ENCODE measurements at places on chromosomes 1 and 21.

GRCh38 chr1:86175756-86176155 is 19.2 kb upstream of the COL24A1 start:
- peak; percentile 32 for DNase-seq

GRCh38 chr1:215652371-215652770 is 85.3 kb downstream of the KCTD3 start:
- DNase-seq: no peak

- DNase-seq: no peak
These were observed 50.7 kb downstream of the YARS1 start for GRCh38 chr1:32766328-32766972.

GRCh38 chr1:203320591-203321272 is 15.4 kb downstream of the BTG2 start:
- peak; percentile 96 for DNase-seq

DNA sequence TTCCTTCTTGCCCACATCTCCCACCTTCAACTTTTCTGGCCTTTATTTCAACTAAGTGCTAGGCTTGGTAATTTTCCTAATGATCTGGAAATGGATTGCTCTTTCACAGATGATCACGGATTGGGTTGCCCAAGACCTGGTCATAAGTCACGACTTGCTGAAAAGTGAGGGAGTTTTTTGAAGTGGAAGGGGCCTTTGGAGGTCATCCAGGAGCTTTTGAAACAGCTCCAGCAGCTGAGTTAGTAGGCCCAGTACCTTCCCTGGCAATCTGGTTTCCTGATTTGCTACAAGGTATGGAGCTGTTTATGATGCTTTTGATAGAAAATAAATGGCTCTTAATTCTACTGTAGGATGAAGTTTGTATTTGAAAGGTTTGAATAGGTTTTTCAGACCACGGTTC is 20.4 kb downstream of the GREM2 start:
- no peak for DNase-seq

DNA sequence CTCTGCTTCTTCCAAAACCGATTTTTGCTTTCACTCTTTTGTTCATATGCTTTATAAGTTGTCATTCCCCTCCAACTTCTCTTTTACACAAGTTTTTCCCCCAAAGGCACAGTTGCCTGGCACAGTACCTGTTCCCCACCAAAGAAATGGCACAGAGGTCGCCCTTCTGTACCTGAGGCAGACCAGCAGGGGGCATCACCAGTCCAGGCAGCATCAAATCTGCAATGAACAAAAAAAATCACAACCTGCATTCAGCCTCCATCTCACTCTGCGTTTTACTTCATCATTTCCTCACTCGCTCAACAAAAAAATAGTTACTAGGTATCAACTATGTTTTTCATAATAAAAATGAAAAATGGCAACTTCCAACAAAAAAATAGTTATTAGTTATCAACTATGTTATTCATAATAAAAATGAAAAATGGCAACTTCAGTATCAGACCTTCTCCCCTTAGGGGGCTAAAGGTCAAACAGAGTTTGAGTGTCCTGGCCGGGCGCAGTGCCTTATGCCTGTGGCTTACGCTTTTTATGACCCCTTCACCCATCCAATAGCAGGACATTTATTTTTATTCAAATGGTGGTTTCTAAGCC is 4.1 kb downstream of the EIF2D start:
- DNase-seq: no peak

DNA sequence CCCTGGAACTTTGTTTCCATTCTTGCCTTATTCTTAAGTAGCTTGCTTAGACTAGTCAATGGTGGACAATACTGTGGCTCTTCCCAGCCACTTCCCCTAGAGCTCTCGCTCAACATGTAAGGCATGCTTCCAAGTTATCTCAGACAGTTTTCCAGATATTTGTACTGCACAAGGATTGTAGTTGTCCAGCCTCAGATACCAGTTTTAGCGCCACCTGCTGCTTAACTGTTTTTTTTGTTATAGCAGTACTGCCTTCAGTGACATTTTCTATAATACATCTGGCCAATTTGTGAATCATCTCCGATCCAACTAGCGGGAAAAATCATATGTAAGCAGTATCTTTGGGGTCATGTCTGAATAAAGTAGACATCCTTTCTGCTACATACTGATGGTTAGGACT is 346.7 kb upstream of the ADGRL4 start:
- peak; percentile 27 for DNase-seq

DNA sequence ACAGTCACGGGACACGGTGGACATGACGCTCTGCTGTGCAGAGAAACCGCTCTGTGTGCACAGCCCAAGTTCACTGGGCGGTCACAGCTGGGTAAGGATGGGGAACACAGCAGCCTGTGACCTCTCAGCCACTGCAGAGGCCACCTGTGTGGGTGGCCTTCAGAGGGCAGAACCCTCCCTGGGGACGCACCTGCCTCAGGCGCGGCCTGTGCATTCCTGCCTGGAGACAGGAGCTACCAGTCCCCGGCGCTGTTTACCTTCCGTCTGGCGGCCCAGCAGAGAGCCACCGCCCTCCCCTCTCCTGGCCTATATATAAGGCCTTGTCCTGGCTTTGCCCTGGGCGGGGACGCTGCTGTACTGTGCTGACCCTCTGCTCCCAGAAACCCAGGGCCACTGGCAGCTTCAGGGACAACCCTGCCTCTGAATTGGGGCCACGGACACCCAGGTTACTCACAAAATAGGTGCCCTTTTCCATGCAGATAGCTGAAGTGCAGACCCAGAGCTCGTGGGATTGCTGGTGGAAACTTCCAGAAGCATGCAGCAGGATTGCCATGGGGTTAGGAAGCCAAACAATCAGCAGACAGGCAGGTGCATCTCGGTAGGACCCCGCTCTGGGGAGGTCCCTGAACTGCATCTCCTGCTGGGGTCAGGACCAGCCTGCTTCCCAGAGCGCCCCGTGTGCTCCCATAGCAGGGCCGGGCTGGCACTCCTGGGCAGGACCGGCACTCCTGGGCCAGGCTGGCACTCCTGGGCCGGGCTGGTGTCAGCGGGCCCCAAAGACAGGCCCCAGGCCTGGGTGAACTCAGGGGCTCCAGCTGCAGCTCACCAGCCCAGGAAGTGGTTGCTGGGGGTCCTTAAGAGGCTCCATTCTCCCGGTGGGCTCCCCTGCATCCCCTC is 83.6 kb downstream of the SIK1 start:
- peak; percentile 60 for DNase-seq

GRCh38 chr1:45400049-45400448 is 59.8 kb upstream of the MUTYH start:
- no peak for DNase-seq

- DNase-seq: no peak
These were observed 22.7 kb upstream of the SH3BGRL3 start for GRCh38 chr1:26257222-26257621.

GRCh38 chr1:155977690-155978324 is 540 bp downstream of the ARHGEF2 start:
- DNase-seq: no peak

GRCh38 chr1:76005765-76006164 is 68.8 kb upstream of the ST6GALNAC3 start:
- no peak for DNase-seq

DNA sequence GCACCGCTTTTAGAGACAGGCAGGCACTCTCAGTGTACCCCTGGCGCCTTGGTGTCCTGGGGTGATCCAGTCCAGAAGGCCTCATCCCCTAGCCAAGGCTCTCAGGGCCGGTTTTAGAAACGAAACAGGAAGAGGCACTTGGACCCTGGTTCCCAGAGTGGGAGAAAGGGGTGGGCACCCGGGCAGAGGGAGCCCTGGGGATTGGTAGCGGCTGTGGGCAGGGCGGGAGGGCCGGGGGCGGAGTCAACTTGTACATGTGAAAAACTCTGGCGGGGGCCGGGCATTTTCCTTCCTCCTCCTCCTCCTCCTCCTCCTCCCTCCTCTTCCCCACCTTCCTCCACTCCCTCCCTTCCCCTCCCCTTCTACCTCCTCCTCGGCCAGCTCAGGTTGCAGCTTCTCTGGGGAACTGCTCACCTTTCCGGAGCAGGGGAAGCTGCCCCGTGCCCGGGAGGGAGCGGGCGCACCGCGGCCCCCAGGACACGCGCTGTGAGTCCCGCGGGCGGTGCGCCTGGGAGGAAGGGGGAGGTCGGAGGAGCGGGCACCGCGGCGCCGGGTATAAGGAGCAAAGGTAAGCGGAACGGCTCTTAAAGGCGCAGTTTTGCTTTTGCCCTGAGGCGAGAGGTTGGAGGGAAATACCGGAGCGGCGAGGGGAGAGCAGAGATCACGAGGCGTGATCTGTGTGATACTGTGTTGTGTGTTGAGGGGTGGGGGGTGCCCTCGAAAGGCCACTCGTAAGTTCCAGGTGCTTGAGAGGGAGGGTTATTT is at the start of gene CDK18:
Gene CDK18, plus strand, starts transcription at position 359 of the 765 bp plus-strand sequence. CDS start 18,499 bp downstream, outside the sequence.
- DNase-seq: peak; percentile 71

GRCh38 chr1:205921570-205921909 is 21.7 kb downstream of the SLC26A9 start:
- DNase-seq: no peak

DNA sequence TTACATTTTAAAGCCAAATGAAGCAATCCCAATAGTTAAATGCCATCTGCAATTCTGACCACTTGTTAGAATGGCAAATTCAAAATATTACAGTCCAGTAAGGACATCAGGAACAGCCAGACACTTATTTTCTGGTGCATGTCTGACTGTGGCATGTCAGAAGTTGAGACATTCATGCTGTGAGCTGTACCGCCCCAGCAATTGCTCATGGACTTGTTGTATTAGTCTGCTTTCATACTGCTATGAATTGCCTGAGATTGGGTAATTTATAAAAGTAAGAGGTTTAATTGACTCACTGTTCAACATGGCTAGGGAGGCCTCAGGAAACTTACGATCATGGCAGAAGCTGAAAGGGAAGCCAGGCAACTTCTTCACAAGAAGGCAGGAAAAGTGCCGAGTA is 19.1 kb downstream of the DDAH1 start:
- no peak for DNase-seq

DNA sequence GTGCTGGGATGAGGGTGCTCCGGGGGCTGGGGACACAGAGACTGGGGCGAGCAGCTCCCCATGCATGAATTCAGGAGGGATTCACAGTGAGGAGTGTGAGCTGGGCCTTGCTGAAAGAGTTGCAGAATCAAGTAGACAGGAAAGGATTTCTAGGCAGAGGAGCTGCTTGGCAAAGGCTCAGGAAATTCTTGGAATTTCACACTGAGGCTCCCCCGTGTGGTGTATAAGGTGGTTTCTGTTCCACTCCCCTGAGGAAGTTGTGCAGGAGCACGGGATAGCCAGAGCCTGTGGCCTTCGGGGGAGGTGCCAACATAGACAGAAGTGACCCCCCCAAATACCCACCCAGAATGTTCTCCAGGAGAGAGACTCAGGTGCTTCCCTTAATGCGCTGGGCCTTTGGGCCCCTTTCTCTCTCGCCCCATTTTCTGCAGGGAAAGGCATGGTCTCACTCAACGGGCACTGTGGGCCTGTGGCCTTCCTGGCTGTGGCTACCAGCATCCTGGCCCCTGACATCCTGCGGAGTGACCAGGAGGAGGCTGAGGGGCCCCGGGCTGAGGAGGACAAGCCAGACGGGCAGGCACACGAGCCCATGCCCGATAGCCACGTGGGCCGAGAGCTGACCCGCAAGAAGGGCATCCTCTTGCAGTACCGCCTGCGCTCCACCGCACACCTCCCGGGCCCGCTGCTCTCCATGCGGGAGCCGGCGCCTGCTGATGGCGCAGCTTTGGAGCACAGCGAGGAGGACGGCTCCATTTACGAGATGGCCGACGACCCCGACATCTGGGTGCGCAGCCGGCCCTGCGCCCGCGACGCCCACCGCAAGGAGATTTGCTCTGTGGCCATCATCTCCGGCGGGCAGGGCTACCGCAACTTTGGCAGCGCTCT is 58.5 kb upstream of the ACTL8 start:
- DNase-seq: no peak

DNA sequence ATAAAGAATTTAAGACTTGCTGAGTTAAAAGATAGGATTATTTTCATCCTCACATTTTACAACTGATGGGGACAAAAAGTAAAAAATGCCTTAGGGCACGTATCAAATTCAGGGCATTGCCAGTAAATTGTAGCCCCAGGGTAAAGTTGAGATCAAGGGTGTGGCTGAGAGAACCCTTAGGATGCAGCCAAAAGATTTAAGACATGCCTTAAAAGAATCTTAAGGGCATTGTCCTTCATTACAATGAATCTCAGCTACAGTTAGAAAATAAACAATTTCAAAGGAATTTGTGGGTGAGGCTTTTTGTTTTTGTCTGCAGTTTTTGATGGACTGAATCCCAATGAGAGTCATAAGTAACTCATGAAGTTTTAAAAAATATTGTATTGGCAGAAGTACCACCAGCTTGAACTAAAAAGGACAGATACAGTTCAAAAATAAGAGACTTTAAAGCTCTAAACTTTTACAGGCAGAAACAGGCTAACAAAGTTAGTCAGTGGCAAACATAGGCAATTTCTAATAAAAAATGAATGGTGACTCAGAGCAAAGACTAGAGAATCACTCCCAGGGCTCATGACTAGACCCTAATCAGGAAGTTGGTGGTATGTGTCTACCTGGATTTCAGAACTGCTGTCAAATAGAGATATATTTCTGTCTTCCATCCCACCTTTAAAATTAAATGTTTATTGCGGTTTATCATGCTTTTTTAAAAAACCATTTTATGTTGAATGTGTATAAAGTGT is 165.1 kb upstream of the SNX7 start:
- DNase-seq: no peak

- no peak for DNase-seq
These were observed 3.9 kb downstream of the S100B start for GRCh38 chr21:46600978-46601377.

DNA sequence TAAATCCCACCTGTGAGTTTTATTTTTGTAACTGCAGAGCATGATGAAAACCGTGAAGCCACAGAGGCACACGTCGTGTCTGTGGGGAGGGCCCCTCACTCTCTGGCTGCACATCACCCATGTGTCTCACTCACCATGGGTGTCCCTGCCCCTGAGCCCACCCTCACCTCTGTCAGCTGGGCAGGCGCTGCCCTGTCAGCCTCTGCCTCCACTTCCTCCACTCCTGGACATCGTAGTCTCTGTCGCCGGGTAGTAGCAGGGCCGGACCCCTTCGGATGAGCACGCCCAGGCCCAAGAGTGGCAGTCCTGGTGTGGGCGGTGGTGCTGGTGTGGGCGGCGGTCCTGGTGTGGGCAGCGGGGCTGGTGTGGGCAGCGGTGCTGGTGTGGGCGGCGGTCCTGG is 37.3 kb downstream of the COL18A1 start:
- no peak for DNase-seq

- no peak for DNase-seq
These were observed 11.7 kb upstream of the USP48 start for GRCh38 chr1:21794656-21795055.

- no peak for DNase-seq
These were observed 52.2 kb downstream of the PLA2G4A start for GRCh38 chr1:186880982-186881381.

- no peak for DNase-seq
These were observed 53.4 kb upstream of the BMP8A start for GRCh38 chr1:39438042-39438441.

GRCh38 chr1:70707214-70707613 is 296.1 kb downstream of the CTH start:
- DNase-seq: no peak

GRCh38 chr21:41897047-41897669 is 18.0 kb upstream of the PRDM15 start:
- DNase-seq: no peak

All from COR-L47 (cell line).